ENCODE measurements at places on chromosomes 1 and 21.

DNA sequence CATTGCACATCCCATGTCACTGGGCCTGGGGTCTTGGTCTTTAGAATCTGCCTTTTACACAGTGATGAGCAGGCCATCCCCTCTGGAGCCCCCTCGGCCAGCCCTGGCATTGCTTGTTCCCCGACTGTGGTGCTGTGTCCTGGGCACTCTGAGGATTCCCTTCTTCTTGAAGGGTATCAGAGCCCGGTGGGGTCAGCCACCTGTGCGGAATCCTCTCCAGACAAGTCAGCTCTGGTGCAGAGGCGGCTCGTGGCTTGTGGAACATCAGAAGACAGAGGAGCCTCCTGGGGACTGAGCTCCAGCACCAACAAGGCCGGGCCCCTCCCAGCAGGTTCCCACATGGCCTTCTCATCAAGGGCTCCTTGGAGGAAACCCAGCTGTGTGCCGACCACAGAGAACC is 57.9 kb upstream of the AJAP1 start:
- DNase-seq, result no peak

GRCh38 chr21:41217671-41218385 is 49.9 kb downstream of the BACE2 start:
- no peak for DNase-seq

DNA sequence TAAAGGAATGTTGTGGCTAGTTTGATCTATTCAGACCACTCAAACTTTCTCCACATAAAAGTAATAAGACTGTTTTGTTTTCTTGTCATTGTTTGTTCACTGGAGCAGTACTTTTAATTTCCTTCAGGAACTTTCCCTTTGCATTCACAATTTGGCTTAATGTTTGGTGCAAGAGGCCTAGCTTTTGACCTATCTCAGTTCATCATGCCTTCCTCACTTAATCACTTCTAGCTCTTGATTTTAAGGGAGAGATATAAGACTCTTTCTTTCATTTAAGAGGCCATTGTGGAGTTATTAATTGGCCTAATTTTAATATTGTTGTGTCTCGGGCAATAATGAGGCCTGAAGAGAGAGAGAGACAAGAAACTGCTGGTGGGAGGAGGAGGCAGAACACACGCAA is 371.7 kb upstream of the DEPDC1 start:
- DNase-seq, result no peak

DNA sequence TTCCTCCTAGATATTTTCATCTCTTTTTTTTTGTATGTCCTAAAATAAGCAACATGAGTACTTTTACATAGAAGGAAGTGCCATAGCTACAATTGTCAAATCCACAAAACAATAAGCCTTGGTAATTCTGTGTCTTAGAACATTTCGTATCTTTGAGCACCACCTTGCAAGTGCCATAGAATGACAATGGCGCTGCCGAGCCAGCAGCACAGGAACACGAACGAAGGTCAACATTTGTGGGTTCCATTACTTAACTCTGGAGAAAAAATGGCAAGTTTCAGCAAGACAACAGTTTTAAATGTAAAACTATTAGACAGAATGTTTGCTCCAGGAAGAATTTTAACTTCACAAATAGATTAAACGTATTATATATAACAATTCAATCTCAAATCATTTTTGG is 222.1 kb downstream of the CHRM3 start:
- DNase-seq, result no peak

GRCh38 chr21:40717028-40717427 is 129.9 kb downstream of the DSCAM start:
- DNase-seq, result no peak

GRCh38 chr1:204203206-204203767 is 7.0 kb upstream of the KISS1 start:
- DNase-seq, result no peak

- DNase-seq, result no peak
These were observed 255.3 kb downstream of the PDE4B start for GRCh38 chr1:66048011-66048410.

DNA sequence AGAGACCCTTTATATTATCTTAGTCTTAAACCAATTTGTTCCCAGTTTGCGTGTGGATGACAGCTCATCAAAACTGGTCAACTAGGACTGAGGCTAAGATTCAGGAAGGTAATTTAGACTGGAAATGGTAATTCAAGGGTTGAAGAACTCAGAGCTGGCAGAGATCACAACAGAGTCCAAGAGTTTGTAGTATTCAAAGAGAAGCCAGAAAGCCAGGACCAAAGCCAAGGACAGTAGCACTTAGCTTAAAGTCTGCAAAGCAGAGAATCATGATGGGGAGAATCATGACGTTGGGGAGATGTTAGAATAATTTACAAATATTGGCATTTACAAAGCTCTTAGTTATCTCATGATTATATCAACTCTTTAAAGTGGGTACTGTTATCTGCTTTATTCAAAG is 32.6 kb downstream of the RNF11 start:
- DNase-seq, result no peak

GRCh38 chr1:221845650-221846371 is 103.9 kb upstream of the DUSP10 start:
- DNase-seq, result peak; percentile 85

DNA sequence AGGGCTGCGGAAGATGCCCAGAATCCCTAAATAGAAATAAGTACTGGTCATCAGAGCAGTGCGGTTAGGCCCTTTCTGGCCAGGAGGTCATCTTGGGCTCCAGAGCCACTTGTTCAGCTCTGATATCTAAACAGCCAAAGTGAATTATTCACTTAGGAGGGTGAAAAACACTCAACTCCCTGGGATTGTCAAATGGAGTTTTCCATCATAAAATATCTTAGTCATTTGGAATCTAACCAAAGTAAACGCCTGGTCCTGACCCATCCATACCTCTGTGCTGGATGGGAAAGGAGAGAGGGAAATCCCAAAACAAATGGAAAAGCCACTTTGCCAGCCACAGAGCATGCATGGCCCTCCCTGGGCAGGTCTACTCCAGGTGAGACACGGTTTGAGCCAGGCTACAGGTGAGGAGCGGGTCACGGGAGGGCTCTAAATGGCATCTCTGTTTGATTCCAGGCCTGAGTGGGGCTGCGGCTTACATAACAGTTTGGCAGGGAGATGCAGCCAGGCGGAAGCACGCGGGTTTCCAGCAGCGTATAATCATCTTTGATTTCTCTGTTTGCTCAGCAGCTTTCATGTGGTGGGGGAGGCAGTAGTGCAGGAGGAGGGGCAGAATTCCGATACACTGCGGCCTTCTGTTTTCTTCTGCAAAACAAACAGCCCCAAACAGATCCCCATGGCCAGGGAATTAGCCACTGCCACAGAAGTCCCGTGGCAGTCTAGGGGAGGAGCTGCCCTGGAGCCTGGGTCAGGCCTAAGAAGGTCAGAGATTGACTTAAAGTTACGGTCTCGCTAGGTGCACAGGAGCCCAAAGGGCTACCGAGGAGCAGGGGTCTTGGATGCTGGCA is 59.1 kb upstream of the ZNF648 start:
- DNase-seq, result peak; percentile 79

DNA sequence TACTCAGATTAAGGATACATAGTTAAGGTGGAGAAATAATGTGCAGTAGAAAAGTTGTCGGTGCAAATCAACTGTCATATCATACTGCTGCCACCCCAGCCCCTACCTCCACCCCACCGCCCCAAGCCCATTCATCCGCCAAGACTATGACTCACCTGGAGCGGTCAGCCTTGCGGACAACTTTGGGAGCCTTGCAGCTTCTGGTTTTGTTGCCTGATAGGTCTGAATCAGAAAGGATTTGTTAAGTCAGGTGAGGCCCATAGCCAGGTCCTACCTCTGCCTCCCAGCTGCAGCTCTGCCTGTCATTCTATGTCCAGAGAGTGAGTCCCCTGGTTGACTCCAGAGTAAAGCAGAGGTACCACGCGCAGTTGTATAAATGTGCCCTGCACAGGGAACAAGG is 12.6 kb downstream of the C1orf162 start:
- no peak for DNase-seq

GRCh38 chr1:211476200-211476849 is 15.6 kb downstream of the RD3 start:
- peak; percentile 36 for DNase-seq

DNA sequence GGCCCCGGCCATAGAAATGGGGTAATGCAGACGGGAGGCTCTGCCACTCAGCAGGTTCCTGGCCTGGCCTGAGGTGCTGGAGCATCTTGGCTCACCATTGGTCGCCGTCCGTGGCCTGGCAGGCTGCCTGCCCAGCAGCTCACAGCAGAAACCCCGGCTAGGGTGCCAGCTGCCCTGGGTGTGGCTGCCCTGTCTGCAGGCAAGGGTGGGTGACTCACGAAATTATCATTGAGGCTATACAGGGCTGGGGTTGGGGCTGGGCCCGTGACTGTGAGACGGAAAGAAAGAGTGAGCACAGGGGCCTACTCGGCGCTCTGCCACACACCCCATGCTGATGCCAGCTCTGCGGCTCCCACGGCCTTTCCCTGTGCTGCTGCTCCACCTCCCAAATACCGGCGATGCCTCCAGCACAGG is 8.0 kb upstream of the PKP1 start:
- DNase-seq, result peak; percentile 94

DNA sequence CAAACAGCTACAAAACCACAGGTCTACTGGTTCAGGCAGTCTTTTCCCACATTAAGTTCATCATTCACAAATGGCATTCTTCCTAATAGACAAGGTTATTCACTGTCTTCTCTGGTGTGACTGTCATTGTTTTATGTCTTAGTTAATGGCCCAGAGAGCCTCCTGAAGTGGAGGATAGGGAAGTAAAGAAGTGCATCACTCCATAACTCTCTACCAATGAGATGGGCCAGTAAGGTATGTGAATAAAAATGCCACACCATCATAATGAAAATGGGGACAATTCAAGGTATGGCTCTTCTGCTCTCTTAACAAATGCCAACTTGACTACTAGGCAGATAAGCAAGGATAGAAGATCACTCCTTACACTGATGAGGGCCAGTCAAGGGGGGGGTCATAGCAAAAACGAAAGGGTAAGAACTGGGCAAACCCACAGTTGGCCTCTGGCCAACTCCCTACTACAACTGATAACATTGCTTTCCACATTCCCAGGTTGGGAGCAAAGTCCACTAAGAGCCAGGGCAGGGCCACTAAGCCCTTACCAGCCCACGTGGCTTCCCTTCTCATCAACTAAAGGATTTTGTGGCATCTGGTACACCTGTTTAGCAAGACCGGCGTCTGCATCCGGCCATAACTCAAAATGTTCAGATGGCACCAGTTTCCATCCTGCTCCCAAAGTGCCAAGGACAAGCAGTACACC is 10.0 kb downstream of the PABPC4 start:
- no peak for DNase-seq
